AG08395 (cell line): ENCODE measurements at places on chromosomes 5 and 9.

DNA sequence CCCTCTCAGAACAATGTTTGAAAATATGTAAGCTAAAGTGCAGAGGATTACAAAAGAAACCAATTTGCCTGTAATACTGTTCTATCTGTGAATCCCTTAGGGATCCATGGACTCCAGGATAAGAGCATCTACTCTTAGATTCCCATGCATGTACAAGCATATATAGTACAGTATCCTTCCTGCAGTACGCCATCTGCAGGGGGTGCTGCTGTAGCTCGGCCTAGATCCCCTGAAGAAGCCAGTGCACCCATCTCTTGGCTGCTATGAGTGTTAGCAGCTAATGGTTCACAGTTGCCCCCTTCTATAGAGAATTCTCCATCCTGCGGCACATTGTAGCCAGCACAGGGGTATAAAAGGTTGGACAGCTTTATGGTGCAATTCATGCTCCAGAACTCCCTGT, 61.8 kb upstream of the SLC30A5 start:
- DNase-seq, result no peak

GRCh38 chr5:63928451-63928850, 33.8 kb downstream of the HTR1A start:
- DNase-seq, result no peak

DNA sequence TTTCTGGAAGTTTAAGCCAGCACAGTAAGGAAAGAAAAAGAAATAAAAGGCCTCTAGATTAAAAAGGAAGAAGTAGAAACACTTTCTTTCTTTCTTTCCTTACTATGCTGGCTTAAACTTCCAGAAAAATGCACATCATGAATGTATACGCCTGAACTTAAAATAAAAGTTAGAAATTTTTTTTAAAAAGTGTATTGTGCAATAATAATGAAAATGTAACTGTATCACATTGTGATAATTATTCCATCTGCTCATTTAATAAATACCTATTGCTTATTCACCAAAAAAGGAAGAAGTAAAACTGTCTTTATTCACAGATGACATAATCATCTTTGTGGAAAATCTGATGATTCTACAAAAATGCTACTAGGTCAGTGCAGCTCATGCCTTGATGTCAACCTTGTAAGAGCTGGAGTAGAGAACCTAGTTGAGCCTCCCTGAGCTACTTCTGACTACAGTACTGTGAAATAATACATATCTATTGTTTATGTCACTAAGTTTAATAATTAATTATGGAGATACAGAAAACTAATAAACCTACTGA, 49.4 kb downstream of the MCTP1 start:
- no peak for DNase-seq

DNA sequence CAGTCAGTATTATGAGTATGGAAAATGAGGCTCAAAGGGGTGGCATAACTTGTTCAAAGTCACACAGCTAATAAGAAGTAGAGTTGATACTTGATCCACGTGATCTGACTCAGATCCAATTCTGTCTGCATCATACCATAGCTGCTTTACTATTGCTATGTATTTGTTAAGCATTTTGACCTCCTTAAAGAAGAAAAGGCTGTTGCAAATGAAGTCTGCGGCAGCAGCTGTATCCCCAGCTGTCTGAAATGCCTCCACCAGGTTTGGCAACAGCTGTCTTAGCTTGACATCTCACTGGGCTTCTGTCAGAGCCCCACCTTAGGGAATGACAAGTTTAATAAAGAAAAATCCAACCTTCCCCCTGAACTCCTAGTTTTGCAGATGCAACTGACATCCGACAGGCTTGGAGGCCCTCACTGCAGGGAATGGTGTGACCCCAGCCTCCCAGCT, 75.6 kb upstream of the SLC44A1 start:
- no peak for DNase-seq

GRCh38 chr5:135443161-135443960, 3.8 kb downstream of the DCANP1 start:
- DNase-seq, result no peak

- no peak for DNase-seq
These were observed 153.7 kb upstream of the GRAMD2B start for GRCh38 chr5:126269511-126269910.

GRCh38 chr9:134059661-134060395, 8.0 kb downstream of the BRD3 start:
- no peak for DNase-seq

DNA sequence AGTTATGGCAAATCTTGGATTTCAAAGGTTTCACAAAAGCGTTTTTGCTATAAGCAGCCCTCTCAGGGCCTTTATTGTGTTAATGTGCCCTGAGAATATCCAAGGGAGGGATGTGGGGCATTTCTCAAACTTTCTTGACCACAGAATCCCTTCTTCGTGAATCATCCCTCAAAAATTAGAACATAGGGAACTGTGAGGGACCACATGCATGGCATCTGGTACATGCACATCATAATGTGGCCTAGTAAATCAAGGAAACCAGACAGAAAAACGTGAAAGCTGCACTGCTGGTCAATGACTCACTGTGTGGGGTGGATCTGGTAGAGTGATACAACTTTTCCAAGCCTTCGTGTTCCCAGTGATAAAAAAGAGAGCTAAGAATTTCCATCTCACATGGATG, 22.4 kb downstream of the DDX31 start:
- DNase-seq, result peak; percentile 97

DNA sequence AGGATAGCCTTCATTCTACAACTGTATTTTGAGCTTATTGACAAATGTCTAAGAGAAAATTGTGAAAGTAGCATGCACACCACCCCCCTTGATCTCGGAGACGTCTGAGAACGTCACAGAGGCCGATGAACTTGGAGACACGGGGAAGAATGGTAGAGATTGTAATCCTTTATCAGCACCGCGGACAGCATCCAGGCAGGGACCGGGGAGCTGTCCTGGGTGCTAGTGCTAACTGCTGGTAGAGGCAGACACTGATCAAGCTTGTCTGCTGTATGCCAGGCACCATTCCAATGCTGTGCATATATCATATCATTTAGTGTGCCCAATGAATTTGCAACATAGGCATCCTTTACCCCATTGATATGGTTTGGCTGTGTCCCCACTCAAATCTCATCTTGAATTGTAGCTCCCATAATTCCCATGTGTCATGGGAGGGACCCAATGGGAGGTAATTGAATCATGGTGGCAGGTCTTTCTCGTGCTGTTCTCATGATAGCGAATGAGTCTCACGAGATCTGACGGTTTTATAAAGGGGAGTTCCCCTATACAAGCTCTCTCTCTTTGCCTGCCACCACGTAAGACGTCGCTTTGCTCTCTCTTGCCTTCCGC, 98.8 kb downstream of the LHX2 start:
- DNase-seq, result peak; percentile 80

DNA sequence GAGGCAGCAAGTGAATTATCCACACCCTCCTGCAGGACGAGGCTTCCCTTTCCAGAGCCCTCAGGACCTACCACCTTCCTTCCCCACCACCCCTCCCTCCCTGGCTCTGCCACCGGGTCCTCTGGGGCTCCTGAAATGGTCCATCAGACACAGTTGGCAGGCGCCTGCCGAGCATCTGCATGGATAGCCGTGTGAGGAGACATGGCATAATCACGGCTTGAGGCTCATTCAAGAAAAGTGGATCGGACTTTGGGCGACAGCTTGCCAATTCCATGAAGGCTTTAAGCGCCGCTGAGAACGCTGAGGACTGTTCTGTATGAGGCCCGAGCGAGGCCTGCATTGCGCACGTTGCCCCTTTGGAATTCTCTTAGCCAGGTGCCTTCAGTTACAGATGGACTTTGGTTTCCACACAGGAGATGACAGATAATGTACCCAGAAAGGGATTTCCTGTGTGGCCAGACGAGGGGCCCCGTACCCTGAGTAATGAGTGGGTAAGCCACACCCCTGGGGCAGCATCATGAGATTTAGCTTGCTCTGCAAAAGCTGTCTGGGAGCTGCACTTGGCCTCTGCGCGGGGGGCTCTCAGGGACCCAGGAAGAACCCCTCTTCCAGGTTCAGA, 179.8 kb downstream of the OLFM1 start:
- no peak for DNase-seq

DNA sequence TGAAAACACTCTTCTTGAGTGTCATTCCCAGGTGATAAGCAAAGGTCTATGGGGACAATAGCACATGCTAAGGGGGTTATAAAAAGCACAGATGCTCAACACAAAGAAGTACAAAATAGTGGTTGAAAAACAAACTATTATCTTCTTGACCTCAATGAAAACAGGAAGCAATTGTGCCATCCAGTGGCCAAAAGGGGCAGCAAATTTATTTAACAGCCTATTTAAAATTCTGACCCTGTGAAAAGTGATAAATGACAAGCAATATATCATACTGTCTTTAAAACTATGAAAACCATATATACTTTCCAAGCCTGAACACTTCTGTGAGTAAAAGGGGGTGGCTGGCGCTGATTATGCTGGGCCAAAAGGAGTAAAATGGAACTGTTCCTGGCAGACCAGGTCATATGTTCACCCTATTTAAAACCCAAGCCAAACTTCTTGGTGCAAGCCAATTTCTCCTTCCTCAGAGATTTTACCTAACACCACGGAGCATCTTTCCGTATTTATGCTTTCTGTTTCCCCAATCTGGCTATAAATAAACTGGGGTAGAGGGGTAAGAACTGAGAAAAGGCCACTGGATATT, 29.7 kb downstream of the TEX10 start:
- peak; percentile 40 for DNase-seq

- no peak for DNase-seq
These were observed 14.7 kb upstream of the LCP2 start for GRCh38 chr5:170312301-170312595.

DNA sequence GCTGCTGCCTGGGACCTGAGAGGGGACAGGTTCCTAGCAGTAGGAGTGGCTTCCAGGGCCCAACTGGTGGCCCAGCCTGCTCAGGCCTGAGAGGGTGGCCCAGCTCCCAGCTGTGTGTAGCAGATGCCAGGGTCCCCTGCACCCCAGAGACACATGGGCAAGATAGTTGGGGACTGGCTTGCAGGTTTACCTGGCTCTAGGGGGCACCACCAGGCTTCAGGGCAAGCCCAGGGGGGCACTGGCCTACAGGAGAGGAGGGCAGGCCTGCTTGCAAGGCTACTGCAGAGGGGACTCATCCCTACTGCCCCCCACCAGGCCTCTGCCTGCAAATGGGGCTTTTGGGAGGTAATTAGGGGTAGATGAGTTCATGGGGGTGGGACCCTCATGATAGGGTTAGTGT, 123.3 kb downstream of the ZNF354C start:
- DNase-seq, result no peak

DNA sequence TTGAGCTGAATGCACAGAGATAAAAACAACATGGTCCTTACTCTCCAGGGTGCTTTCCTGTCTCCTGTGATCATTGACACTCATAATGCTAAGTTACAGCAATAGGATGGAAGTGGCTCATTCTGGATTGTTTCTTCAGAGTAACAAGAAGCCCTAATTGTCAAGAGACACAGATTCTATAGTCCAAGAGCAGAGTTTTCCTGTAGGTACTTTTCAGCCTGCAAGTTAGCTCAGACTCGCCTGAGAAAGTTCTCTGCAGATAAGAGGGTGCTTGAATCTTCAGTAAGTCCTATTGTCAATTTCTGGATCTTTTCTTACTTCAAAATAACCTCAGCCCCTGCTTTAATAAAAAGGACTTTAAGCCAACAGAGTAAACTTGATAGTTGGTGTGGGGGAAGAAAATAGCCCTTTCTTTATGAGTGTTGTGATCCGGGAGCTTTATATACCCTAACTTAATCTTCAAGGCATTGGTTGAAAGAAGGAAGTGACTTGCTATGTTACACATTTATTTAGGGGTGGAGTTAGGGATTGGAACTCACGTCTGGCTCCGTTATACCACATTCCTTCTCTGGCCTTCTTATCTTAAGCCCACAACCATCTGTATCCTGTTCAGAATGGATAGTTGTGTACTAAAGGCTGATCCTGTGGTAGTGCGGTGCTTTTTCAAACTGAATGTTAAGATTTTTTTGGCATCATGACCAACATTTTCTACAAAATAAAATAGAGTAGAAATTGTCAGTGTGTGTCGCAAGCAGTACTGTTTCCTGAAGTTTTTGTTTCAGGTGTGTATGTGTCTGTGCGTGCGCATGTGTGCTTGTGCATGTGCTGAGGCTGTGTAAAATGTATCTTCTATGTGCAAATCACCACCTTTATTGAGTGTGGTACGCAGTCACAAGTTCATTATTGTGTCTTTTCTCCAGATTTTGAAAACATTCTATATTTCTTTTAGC, 173.9 kb downstream of the WDR70 start:
- no peak for DNase-seq

- DNase-seq, result peak; percentile 72
These were observed 373.6 kb downstream of the ADGRV1 start for GRCh38 chr5:90932052-90932699.

DNA sequence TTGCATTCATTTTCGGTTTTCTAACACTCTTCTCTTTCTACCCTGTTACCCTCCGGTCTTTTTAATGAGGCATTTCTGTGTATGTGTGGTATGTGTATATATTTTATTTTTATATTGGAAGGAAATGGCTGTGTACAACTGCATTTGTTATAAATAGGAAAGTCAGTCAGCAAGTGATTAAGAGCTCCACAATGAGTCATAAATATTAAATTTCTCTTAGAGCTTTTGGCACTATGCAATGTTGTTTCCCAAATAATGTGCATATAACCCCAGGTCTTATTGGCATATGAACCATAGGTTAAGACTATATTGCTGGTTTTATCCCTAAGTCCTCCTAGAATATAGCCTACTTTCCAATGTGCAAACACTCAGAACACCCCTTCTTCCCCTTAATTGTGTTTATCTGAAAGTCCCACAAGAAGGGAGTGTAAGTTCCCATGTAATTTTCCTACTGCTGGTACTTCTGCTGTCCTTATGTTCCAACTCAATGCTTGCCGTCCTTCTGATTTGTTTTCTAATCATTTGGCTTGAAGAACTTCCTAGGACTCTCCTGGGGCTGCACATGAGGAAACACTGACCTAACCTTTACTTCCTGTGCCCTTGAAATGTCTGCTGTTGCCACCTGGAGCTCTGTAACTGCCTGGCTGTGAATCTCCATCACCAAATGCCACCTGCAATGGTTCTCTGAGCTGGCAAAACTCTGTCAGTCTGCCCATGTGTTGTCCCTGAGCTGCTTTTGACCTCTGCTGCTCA, 65.5 kb upstream of the PCSK5 start:
- DNase-seq, result no peak

- peak; percentile 54 for DNase-seq
These were observed 21.0 kb upstream of the CDKN2B start for GRCh38 chr9:22030101-22030598.

GRCh38 chr9:137611623-137612609, 6.4 kb downstream of the ARRDC1 start:
- peak; percentile 83 for DNase-seq

- no peak for DNase-seq
These were observed 15.7 kb upstream of the GDA start for GRCh38 chr9:72133365-72134035.

- no peak for DNase-seq
These were observed 5.2 kb downstream of the EGR1 start for GRCh38 chr5:138470322-138471051.

GRCh38 chr5:89071941-89072331, 189.0 kb upstream of the MEF2C start:
- DNase-seq, result no peak

- DNase-seq, result no peak
These were observed 102.1 kb downstream of the OTULIN start for GRCh38 chr5:14766584-14766983.

DNA sequence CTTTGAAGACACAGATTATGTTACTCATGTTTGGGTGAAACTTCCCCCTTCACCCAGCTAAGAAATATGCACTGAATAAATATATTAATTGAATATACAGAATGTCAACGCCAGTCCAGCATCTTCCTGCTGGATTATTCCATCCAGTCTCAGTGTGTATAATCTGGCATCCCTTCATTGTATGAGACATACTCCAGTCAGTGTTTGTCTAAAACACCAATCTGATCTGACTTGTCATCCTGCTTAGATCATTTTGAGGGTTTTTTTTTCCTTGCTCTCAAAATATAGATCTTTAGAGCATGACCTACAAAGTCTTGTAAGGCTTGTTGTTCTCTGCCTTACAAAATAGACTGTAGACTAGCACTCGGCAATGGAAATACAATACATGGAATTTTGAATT, 195.1 kb downstream of the SMARCA2 start:
- no peak for DNase-seq
